T follicular helper cell (primary cell): ENCODE measurements at places on chromosomes 16 and 17.

- no peak for DNase-seq
Measured at GRCh38 chr16:46731691-46732555, 16.2 kb downstream of the MYLK3 start.

DNA sequence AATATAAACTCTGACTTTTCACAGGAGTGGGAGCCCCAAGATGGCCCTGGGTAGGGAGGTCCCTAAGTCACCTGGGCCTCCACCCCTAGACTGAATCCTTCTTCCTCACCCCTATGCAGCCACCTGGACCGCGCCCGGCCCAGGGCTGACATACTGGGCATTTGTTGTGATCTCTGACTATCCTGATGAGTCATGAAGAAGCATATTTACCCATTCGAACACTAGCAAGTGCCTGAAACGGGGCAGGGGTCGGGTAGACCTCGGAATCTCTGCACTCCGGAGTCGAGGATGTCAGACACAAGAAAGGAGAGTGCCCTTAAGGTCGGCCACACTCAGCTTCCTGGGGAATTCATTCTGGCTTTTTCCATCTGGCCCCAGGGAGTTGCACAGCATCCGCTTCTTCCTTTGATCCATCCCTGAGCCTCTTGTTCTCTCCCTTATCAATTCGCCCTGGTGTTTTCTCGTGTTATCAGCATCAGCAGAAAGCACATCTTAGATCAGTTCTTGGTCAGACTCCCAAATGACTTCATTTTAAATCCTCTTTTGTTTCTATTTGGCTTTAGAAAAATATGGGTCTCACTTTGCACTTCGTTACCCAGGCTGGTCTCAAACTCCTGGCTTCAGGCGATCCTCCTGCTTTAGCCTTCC, 10.4 kb downstream of the METTL22 start:
- DNase-seq, result no peak

DNA sequence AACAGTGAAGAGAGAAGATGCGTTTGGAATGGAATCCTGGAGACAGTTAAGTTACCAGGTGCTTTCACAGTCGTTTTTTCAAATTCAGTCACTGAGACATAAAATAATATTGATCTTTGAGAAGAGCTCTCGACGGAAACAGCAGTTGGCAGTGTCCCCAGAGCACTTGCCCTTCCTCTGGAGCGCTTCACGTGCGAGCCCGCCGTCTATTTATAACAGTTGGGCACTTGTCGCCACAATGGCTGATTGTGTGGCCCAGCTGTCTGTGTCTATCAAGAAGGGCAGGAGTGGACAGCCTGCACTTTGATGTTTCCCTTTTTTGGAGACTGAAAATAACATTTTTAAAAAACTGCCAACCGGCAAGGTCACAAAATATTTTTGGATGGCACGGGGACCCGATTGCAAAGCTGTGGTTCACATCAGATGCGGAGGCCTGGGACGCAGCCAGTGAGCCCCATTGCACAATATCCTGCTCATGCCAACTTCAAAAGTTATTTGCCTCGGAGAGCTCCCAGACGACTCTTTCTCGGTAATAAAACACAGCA, 62.9 kb downstream of the ADCY9 start:
- DNase-seq, result no peak

GRCh38 chr17:58302919-58303585, 22.3 kb upstream of the MPO start:
- DNase-seq, result no peak

GRCh38 chr17:15256689-15257088, 8.4 kb downstream of the PMP22 start:
- no peak for DNase-seq
